ENCODE measurements at places on chromosomes 6 and 20. TPM values are rescaled to one million over a fixed set of nuclear protein-coding genes. Genes with fewer than 3 reads are reported as not detected.

SLC17A2 gene
- total RNA-seq = not detected

TBC1D22B gene
- total RNA-seq = 12.4 TPM

OXT gene
- not detected for total RNA-seq

SASH1 gene
- total RNA-seq = 53.5 TPM

OOEP gene
- total RNA-seq = 0.71 TPM

PPIL6 gene
- total RNA-seq = 8.4 TPM

Measured in left lung (tissue), 14 donors.